Activated B cell treated with CpG ODN at 0.5 μM for 24 hours (primary cell): ENCODE measurements at places on chromosomes 5 and 9. TPM values are rescaled to one million over a fixed set of nuclear protein-coding genes. Genes with fewer than 3 reads are reported as not detected.

Gene SLC4A9
- not detected in 2 replicates for total RNA-seq

Gene IFNB1
- total RNA-seq = not detected in 2 replicates

Gene PFN3
- not detected in 2 replicates for total RNA-seq

Gene SARDH
- total RNA-seq = not detected in 2 replicates

Gene PPIC
- total RNA-seq = not detected in 2 replicates

Gene GRHPR
- 315 TPM in 2 replicates for total RNA-seq

Gene HTR4
- not detected in 2 replicates for total RNA-seq

Gene FBP1
- 0.80 and 1.2 TPM in 2 replicates for total RNA-seq

Gene CARD9
- 0.83 and 0.89 TPM in 2 replicates for total RNA-seq

Gene GARIN3
- total RNA-seq = not detected in 2 replicates

Gene F2RL1
- 0.07 and 0.22 TPM in 2 replicates for total RNA-seq

Gene BTNL8
- total RNA-seq = not detected in 2 replicates

Gene SOX30
- 0.37 and 0.47 TPM in 2 replicates for total RNA-seq

Gene PDGFRB
- 0.51 and 1.8 TPM in 2 replicates for total RNA-seq

Gene HAVCR1
- total RNA-seq = not detected in 2 replicates

Gene INSL6
- total RNA-seq = not detected in 2 replicates

Gene PCDHB10
- 0.07 TPM in 1 of 2 replicates, not detected in the other for total RNA-seq

Gene ADCY2
- total RNA-seq = not detected in 2 replicates

Gene SPINK4
- total RNA-seq = not detected in 2 replicates

Gene MCIDAS
- not detected in 2 replicates for total RNA-seq

Gene SPINK6
- not detected in 2 replicates for total RNA-seq

Gene SPATA31C1
- not detected in 2 replicates for total RNA-seq

Gene GFPT2
- total RNA-seq = 0.39 and 0.62 TPM in 2 replicates

Gene HSPA9
- 223 and 224 TPM in 2 replicates for total RNA-seq

Gene GZMA
- not detected in 2 replicates for total RNA-seq

Gene ENTPD2
- total RNA-seq = not detected in 2 replicates

Gene ENTR1
- total RNA-seq = 89.4 and 101 TPM in 2 replicates

Gene PPP3R2
- total RNA-seq = not detected in 2 replicates

Gene IL9
- total RNA-seq = not detected in 2 replicates

Gene ABLIM3
- total RNA-seq = not detected in 2 replicates

Gene PLAA
- 25.6 and 31.3 TPM in 2 replicates for total RNA-seq

Gene FGF1
- not detected in 2 replicates for total RNA-seq
